ENCODE measurements at places on chromosomes 1 and 21.

GRCh38 chr1:236639686-236640085 is 35.4 kb upstream of the HEATR1 start:
- no peak for DNase-seq

DNA sequence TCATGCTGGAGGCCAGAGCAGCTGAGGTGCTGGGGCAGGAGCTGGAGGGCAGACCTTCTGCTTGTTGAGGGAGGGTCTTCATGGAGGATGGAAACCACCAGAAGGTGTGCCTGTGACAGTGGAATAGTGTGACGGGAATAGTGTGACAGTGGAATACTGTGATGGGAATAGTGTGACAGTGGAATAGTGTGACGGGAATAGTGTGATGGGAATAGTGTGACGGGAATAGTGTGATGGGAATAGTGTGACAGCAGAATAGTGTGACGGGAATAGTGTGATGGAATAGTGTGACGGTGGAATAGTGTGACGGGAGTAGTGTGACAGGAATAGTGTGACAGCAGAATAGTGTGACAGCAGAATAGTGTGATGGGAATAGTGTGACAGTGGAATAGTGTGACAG is 325.1 kb downstream of the HHAT start:
- DNase-seq = no peak

GRCh38 chr1:113530021-113530420 is 139.7 kb downstream of the MAGI3 start:
- no peak for DNase-seq

GRCh38 chr1:903721-904271 is 19.9 kb upstream of the SAMD11 start:
- no peak for DNase-seq

DNA sequence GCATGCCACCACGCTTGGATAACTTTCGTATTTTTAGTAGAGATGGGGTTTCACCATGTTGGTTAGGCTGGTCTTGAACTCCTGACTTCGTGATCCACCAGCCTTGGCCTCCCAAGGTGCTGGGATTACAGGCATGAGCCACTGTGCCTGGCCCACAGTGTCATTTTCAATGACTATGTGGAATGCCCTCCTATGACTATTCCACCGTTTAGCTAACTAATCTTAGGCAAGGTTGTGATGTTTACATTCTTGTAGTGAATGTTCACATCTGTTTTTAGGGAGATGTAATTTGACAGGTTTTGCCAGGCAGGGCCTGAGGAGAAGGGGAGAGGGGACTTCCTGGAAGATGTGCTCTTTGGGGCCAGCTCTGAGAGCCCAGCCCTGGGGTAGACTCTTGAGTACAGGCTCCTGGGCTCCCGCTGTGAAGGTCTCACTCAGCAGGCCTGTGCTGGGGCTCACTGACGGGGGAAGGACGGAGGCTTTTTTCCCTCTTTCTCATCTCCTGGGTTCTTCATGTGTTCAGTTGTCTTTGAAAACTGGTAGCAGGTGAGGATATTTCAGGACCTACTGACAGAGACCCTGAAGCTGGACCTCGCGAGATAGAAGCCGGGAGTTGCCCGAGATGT is 13.2 kb downstream of the COQ8A start:
- no peak for DNase-seq

GRCh38 chr21:35859677-35860076 is 200.6 kb downstream of the SETD4 start:
- DNase-seq = no peak

GRCh38 chr1:180171691-180172090 is 17.0 kb downstream of the QSOX1 start:
- DNase-seq = no peak

- no peak for DNase-seq
These were observed 6.3 kb downstream of the MYOC start for GRCh38 chr1:171646249-171646560.

DNA sequence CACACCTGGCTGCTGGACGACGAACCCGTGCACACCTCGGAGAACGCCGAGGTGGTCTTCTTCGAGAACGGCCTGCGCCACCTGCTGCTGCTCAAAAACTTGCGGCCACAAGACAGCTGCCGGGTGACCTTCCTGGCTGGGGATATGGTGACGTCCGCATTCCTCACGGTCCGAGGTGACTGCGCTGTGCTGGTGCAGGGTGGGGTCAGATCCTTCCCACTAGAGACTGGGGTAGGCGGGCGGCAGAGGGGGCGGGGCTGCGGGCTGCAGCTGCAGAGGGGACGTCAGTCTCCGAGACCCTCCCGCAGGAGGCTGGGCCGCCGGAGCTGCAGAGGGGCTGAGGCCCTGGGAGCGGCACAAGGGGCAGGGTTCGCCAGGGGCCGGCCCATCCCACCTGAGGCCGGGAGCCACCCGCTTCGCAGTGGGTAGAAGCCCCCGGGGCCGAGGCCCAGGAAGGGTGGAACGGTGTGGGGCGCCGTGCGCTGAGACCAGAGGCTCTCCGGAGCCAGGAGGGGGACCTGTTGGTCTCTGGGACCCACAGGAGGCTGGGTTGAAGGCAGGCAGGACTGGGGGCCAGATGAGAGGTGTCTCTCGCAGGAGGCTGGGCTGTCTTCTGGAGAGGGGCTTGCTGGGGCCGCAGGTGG is 90.6 kb downstream of the TRIM11 start:
- DNase-seq = no peak

GRCh38 chr1:186772228-186772627 is 56.5 kb upstream of the PLA2G4A start:
- DNase-seq = no peak

GRCh38 chr1:63537940-63538339 is 14.6 kb downstream of the EFCAB7 start:
- no peak for DNase-seq

- DNase-seq = no peak
These were observed 77.2 kb upstream of the TARDBP start for GRCh38 chr1:10935246-10935645.

DNA sequence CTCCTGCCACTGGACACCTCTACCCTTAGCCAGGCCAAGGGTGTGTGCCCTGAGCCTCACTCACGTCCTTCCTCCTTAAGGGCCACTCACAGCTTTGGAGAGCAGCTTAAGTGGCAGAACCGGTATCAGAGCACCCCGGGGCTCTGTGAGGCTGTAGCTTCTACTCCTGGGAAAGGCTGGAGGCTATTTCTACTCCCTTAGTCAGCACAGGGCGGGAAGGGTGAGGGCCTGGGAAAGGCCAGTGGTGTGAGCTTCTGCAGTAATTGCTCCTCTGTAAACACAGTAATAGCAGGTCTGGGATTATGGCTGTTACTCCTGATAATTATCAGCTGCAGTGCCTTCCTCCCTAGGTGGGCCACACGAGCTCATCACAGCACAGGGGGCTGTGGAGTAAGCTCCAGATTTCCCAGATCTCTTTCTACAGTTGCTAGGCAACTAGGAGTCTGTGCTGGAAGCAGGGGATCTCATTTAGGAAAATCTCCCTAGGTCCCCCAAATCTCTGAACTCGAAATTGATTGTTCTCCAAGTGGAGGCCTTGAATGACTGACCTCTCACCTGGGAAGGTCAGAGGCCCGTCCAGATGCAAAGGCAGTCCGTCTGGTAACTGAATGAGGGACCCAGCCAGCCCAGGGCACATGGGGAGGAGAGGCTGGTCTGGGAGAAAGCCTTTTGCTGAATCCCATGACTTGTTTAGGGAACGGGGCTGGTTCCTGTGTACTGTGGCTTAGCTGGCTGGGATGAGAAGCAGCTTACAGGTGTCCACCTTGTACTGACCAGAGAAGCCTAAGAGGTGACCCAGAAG is 29.3 kb downstream of the IER5 start:
- no peak for DNase-seq

DNA sequence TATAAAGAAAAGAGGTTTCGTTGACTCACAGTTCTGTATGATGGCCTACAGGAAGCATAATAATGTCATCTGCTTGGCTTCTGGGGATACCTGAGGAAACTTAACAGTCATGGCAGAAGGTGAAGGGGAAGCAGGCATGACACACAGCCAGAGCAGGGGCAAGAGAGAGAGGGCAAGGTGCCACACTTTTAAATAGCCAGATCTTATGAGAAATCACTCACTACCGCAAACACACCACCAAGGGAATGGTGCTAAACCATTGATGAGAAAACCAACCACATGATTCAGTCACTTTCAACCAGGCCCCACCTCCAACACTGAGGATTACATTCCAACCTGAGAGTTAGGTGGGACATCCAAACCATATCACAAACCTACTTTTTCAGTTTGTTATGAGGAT is 245.9 kb upstream of the SGIP1 start:
- DNase-seq = no peak

All from activated T-helper 1 cell treated with anti-CD3 and anti-CD28 coated beads, Interleukin-12 subunit alpha, Interleukin-12 subunit beta, Interleukin-2, Interleukin-4 antibody, amounts not matched to agents 30 ng/mL and 10 ng/mL and 1 ng/mL, durations not matched to agents 14 hours and 24 hours and 36 hours (primary cell).